ENCODE measurements at places on chromosomes 13 and 19. TPM values are rescaled to one million over a fixed set of nuclear protein-coding genes. Genes with fewer than 3 reads are reported as not detected.

Gene PRR19
- 2.1 TPM for total RNA-seq

Gene FFAR3
- not detected for total RNA-seq

Gene ZSCAN22
- 2.0 TPM for total RNA-seq

Gene CPB2
- total RNA-seq, result not detected

Gene KLF5
- total RNA-seq, result 78.4 TPM

Measured in hair follicular keratinocyte (primary cell).